ENCODE measurements at places on chromosomes 3 and 15. TPM values are rescaled to one million over a fixed set of nuclear protein-coding genes. Genes with fewer than 3 reads are reported as not detected.

- no peak for DNase-seq
Measured at GRCh38 chr3:22565393-22565792, 637.7 kb upstream of the UBE2E2 start.

- no peak for DNase-seq
Measured at GRCh38 chr3:83877910-83878309, 1080.9 kb upstream of the CADM2 start.

GRCh38 chr3:11641683-11642430 lies 1.9 kb downstream of the VGLL4 start:
- DNase-seq = no peak

DNA sequence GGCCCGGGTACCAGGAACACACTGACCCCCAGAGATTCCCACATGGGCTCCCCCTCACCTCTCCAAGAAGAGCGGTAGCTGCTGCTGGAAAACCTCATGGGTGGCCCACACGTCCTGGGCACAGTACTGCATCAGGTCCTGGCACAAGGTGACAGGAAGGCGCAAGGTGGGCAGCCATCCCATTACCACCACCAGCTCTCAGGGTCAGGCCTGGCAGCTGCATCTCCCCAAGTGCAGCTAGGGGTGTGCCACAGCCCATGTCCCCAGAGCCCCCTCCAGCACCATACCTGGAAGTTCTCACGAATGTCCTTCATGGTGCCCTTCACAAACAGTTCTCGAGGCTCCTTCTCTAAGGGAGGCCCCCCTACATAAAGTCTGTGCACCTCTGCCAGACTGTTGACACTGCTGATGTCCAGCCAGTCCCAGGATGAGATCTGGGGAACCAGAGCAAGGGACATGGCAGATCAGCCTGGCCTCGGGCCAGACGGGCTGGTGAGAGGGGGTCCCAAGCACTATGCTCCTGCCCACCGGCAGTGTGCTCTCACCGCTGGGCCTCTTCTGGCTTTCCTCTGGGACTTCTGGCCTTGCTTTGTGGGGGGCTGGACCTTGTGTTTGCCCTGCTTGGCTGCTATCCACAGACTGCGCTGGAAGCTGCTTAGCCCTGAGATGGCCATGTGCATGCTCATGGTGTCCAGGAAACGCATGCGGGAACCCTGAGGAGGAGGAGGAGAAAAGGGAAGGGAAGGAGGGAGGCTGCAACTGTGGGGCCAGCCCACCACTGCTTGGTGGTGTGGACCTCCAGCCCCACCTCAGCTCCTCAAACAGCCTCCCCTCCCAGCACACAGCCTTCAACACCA lies 6.0 kb downstream of the POLG start:
- no peak for DNase-seq

DNA sequence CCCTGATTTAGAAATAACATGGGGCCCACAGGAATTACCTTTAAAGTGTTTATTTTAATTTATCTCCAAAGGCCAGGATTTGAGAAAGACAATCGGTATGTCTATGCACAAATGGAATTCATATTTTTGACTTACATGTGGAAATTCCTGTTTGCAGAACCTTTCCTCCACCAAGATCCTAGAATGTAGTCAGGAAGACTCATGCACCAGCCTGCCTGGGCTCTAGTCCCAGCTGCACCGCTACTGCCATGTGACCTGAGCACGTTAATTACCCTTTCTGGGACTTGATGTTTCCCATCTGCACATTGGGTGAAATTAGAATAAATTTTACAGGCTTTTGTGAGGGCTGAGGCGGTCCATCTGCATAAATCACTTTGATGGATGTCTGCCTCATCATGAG lies 194.2 kb downstream of the ATP10A start:
- no peak for DNase-seq

DNA sequence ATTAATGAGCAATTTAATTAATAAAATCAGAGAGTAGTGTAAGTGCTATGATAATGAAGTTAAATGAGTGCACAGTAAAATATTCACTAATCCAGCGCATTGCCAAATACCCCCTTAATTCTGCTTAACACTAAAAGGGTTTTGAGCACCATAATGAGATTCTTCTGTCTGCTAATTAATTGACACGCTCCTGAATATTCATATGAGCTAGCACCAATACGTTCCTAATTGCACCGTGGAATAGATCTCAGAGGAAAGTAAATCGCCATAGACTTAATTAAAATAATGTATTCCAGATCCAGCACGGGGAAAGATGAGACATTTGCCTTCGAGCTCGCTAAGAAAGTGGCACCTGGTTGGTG lies 9.6 kb upstream of the FOXB1 start:
- DNase-seq = no peak

DNA sequence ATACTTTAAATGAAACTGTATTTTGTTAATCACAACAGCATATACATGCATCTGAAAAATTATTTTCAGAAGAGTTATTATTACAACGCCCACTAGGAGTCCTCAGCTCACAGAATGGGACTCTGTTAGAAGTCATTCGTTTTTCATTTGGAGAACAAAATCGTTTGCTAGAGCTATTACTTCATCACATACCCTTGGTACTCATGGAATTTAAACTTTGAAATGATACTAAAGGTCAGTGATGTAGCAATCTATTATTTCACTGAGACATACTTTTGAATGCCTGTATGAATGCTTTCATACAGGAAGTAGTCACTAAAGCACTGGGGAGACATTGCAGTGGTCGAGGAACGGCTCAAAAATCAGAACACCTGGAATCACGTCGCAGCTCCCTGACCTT lies 198.1 kb downstream of the MBNL1 start:
- no peak for DNase-seq

DNA sequence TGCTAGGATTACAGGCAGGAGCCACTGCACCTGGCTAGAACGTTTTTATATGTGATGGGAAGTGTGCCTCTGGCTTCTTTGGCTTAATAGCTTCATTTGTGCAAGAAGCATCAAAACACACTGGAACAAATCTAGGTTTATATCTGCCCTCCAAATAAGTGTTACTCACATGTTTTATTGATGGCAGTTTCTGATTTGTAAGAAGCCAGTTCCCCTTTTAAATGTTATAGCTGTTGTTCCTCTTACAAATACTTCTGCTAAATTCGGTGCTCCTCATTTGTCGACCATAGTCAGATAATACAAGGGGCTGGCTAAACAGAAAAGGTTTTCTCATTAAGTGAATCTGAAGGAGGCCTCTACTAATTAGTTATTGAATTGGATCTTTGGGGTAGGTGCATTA lies 307.1 kb upstream of the SEMA6D start:
- no peak for DNase-seq

GRCh38 chr3:74393426-74393825 lies 221.0 kb downstream of the CNTN3 start:
- no peak for DNase-seq

DNA sequence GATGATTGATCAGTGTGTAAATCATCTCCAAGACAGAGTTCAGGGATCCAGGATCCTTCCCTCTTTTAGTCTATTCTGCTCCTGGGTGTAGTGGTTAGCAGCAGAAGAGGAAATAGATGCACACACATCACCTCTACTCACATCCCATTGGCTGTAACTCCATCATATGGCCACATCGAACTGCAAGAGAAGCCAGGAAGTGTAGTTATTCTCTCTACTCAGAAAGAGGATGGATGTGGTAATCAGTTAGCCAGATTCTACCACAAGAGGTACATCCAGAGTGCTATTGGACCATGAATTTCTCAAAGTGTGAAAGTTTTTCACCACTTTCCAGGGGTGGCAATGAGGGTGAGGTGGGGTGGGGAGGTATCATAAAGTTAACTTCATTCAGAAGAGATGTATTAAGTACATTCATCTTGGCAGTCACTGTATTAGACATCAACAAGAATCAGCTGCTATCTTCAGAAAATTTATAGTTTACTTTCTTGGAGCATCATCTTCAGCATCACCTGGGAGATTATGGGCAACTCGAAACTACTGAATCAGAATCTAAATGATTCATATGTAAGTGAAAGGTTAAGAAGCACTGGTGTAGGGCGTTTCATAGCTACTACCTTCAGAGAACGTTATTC lies 60.6 kb upstream of the GAP43 start:
- DNase-seq = peak; percentile 29

GRCh38 chr3:125214738-125215137 lies 2.2 kb upstream of the SLC12A8 start:
- DNase-seq = no peak

- no peak for DNase-seq
Measured at GRCh38 chr15:38740206-38740605, 175.6 kb upstream of the RASGRP1 start.

GRCh38 chr3:74575857-74576256 lies 38.6 kb downstream of the CNTN3 start:
- no peak for DNase-seq

DNA sequence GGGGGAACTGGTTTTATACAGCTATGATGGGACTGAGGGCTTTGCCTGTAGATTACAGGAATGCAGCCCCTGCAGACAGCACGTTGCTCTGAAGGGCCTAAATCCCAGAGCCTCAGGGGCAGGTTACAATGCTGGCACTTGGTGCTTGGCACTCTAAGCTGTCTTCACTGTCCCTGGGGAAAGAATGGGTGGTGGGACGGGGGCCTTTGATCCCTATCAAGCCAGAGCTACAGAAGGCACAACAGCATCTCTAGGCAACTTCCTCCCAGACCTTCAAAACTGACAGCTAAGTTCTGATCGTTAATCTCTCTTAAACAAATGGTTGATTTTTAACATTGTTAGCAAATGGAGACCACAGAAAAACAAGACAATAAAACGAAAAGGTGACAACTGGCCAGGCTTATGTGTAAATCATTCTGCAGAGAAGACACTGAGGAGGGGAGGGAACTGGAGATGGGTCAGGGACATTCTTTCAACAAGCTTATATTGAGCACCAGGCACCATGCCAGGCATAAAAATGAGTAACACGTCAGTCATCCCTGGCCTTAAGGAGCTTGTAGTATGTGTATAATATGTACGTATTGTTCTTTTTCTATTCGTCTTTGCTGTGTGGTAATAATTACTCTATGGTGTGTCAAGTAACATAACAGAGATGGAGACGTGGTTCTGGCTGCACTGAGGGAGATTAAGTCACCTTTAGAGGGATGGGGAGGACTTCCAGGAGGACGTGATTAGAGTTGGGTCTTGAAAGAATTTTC lies 49.1 kb downstream of the CA12 start:
- no peak for DNase-seq

- DNase-seq = no peak
Measured at GRCh38 chr3:24138876-24139256, 193.8 kb downstream of the NR1D2 start.

DNA sequence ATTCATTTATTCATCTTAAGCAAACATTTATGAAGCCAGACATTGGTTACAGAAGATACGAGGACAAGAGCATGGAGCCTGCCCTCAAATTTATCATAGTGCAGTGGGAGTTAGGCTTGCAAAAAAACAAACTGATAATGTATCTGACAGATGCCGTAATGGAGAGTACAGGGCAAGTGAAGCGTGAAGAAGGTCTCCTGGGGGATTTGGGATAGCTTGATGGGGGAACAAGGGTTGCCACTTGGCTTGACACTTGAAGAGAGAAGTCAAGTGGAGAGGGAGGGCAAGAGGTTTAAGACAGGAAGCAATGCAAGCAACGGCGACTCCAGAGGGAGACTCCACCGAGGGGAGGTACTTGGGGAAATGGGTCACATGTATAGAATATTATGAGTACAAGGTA lies 129.3 kb downstream of the SSR3 start:
- no peak for DNase-seq

DNA sequence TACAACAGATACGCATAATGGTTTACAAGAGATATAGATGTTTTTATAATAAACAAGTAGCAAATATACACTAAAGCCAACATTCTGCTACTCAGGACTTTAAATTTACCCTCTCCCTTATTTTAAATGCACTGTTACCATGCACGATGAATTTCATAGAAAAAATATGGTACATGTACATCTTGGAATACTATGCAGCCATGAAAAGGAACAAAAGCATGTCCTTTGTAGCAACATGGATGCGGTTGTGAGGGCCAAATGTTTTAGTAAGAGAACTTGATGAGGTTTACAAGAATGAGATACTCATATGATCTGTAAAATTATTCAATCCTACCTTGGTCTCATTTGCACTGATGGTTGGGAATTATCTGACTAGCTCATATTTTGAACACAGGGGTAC lies 769.3 kb downstream of the VGLL3 start:
- DNase-seq = no peak

GOLGA6D gene
- total RNA-seq = not detected

GASK1A gene
- total RNA-seq = not detected

CTXN2 gene
- not detected for total RNA-seq

TM4SF1 gene
- total RNA-seq = not detected

SLC30A4 gene
- 2.3 TPM for total RNA-seq

GCSAM gene
- total RNA-seq = 5.6 TPM

FETUB gene
- total RNA-seq = not detected

FAM174B gene
- 2.5 TPM for total RNA-seq

UQCRC1 gene
- 196 TPM for total RNA-seq

Measured in activated CD8-positive, alpha-beta T cell treated with anti-CD3 and anti-CD28 coated beads, Interleukin-2, amount 10 ng/mL, durations not matched to agents 7 days and 5 days (primary cell).